Bronchial epithelial cell (primary cell): ENCODE measurements at places on chromosomes 1 and 21.

DNA sequence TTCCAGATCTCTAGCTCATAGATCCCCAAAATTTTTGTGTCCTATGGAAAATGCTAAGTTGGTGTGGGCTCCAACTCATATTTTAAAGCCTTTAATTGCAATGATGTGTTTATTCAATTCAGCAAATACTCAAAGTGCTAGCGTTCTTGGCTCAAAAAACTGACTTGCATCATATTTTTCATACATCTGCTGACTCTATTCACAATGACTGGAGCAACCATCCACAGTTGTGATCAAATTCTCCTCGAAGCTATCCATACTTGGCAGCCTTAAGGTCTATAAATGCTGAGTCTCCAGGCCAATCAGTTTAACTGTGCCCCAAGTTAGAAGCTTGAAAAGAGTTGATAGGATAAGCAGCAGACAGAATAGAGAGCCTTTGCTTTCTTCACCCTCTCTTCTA is 2.9 kb upstream of the ATP1A1 start:
- DNase-seq = no peak

- DNase-seq = no peak
Observed at GRCh38 chr1:222772996-222773379, 36.0 kb downstream of the FAM177B start.

DNA sequence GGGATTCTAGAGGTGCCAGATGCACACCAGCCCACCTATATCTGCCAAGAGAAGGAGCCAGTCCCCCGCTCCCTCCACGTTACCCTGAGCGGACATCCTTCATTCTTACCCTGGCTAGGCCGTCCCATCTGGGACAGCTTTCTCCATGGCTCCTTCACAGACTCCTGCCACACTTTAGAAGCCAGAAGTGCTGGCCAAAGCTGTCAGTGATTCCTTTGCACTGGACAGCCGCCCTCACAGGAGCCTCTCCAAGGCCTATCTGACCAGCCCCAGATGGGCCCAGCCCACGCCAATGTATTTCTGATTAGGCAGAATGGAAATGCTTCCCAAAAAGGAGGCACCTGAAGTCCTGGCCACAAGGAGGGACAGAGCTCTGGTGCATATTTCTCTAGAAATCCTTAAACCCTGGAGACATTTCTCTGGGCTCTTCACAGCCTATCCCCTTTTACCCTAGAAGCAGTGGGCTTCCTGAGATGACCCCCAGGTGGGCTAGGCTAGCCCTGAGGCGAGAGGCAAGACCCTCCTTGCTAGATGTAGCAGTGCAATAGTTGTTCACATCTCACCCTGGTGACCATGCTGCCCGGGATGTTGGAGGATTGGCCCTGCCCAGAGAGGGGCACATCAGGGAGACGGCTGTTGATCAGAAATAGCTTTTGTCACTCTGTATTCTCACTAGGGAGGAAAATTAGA is 44.1 kb downstream of the RASSF5 start:
- DNase-seq = no peak

DNA sequence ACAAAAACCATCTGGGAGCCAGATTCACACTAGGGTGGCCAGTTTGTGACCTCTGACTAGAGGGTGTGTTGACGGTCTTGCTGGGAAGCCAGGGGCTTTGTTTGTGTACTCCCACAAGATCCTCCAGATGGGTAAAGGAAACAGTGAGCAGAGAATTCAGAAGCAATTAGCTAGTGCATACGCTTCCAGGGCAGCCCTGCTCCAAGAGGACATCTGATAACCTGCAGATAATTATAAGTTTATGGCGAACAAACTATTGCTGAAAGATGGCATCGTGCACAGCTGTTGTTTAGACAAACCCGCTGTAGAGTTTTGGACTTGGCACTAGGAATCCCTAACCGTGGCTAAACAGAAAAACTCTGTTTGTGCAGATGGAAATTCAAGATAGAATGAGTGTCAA is 326.4 kb downstream of the TGFB2 start:
- DNase-seq = no peak

GRCh38 chr1:100441651-100442050 is 89.3 kb downstream of the CDC14A start:
- DNase-seq = no peak

GRCh38 chr1:244835276-244836134 is at the start of gene COX20:
Gene COX20, plus strand, starts transcription at chr1:244835658. Its CDS starts 57 bp downstream, at chr1:244835715.
- peak; percentile 66 for DNase-seq

GRCh38 chr1:212574732-212575131 is 33.8 kb upstream of the ATF3 start:
- no peak for DNase-seq

DNA sequence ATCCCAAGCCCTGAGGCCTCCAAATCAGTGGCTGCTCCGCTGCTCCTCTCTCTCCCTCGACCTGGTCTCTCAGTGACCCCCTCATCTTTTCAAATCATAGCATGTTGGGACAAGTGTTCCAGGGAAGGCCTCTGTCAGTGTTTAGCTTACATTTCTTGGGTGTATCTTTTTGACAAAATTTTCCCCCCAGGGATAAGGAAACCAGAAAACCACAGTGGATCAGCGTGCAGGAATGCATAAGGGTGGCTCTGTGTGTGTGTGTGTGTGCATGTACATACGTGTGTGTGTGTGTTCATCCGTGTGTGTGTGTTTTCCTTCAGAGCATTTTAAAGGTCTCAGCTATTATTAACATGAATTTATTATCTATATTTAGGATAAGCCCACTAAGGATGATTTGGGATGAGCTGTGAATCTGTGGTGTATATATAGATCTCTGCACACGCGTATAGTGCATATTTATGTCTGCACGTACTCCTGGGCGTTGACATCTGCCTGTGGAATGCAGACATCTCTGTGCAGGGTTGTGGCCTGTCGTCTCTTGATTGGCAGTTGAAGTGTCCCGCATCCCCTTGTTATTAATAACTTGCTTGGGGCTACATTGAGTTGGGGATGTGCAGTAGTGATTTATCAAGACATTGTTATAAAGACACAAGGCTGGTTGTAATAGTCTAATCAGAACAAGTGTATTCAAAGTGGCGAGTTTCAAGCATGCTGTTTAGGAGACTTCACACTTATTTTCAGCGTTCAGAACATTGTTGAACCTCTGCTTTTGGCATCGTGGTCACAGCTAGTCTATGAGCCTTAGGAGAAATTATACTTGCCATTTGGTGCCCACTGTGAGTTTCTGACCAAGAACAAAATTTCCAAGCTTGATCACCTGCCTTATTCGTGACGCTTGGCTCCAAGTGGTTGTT is 55.6 kb downstream of the GALNT2 start:
- peak; percentile 94 for DNase-seq

GRCh38 chr1:17028662-17029188 is 17.0 kb upstream of the ATP13A2 start:
- no peak for DNase-seq

DNA sequence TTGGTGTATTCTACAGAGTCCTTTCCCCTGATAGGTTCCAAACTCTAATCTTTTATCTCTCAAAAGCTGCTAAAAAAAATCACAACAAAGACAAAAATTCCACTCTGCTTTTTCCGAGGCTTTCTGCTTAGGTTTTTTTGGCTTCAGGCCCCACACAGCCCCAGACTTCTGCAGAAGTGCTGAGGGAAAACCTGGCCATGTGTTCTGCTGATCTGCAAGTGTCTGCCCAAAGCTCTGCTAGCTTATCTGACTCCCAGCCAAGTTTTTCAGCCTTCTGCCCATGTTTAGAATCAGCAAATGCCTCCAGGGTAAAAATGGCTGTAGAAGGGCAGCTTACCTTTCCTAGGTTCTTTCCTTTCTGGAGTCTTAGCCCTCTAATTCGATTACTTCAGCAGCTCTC is 28.4 kb downstream of the DISP3 start:
- DNase-seq = no peak

DNA sequence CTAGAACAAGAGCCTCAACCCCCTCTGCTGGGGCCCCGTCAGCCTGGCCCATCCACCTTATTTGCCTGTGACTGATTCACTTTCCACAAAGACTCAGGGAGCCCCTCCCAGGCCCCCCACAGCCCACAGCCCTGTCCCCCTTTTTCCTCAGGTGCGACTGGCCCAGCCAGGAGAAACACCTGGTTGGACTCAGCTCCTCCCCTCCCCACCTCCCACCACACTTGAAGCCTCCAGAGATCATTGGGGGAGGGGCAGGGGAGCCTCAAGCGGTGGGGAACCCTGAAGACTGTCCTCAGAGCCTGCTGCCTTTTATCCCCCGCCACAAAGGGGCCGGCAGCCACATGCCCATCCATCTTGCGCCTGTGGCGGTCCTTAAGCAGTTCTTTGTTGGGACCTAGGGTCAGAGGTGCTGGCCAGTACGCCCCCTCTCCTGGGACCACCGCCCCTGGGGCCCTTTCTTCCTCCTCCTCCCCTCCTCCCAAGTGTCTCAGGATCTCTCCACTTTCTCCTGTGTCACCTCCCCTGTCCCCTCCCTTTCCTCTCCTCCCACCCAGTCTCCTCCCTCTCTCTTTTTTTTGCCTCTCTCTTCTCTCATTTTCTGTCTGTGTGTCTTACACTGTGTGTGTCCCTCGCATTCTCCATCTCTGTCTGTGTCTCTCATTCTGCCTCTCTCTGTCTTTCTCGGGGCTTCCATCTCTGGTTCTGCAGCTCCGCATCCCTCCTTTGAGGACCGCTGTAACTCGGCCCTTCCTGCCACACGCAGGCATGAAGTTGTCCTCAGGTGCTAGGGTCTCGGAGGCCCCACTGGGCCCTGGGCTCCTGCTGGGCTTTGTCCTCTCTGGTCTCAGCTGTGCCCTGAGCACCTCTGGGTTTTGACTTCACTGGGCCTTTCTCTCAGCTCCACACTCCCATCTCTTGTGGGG is 12.2 kb downstream of the CRABP2 start:
- DNase-seq = peak; percentile 47

DNA sequence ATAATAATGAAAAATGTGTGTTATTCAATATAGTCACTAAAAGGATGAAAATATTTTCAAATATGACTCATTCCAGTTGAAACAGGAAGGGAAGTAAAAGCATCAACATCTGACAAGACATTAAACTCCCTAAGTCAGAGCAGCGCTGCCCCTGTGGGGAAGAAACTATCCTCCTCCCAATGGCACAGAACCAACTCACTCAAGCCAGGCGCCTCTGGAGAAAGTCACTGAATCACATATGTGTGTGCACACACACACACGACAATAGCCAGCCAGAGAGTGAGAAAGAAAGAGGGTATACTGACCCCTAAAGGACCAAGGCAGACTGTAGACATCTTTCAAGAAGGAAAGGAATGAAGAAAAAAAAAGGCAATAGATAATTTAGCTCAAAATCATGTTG is 126.9 kb downstream of the SETD4 start:
- DNase-seq = peak; percentile 60

- no peak for DNase-seq
Observed at GRCh38 chr1:2912424-2913061, 108.7 kb upstream of the ACTRT2 start.

GRCh38 chr1:27671964-27672749 is at the start of gene IFI6:
Gene IFI6, minus strand, starts transcription at chr1:27672192. Its CDS starts 2,878 bp downstream, at chr1:27669314.
- DNase-seq = peak; percentile 92

- no peak for DNase-seq
Observed at GRCh38 chr1:213871179-213871578, 116.6 kb upstream of the PROX1 start.

GRCh38 chr1:223210788-223211120 is 67.7 kb upstream of the TLR5 start:
- DNase-seq = no peak

DNA sequence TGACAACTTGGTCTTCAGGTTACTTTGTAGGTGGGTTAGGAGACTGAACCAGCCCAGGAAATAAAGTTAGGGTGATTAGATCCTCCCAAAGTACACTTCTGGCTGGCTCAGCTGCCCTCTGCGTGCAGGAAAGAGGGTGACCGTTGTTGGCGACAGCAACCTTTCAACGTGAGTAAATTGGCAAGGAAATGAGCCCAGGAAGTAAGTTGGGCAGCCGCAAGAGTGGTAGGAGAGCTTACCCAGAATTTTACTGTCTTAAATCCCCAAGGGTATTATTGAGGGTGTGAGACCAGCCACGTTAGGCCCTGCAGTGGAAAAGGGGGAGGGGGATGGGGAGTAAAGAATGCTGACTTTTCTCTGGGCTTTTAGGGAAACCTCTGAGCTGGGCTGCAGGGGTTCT is 1.6 kb downstream of the TENT5C start:
- DNase-seq = peak; percentile 18

DNA sequence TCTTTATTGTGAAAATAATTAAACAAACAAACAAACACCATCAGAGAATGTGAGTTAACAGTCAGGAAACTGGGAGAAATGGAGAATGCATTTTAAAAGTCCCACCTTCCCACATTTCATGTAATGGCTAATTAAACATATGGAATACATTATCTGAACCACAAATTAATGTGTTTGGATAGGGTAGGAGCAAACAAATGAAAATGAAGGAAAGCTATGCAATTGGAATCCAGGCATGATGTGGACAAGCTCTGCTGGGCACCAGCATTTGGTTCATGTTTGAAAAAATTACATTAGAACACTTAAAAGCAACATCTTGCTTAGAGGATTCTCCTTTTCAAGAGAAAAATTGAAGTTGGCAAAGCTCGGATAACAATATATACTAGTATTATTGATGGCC is 628.1 kb downstream of the LMO4 start:
- DNase-seq = no peak
